ENCODE measurements at places on chromosomes 6 and 20. TPM values are rescaled to one million over a fixed set of nuclear protein-coding genes. Genes with fewer than 3 reads are reported as not detected.

The GSTA3 gene
- total RNA-seq: not detected

The FILIP1 gene
- total RNA-seq: under 0.01 TPM

The TXLNB gene
- 0.52 TPM for total RNA-seq

The MUCL3 gene
- total RNA-seq: not detected

The HAO1 gene
- not detected for total RNA-seq

The ZBTB46 gene
- total RNA-seq: 2.1 TPM

The SASH1 gene
- total RNA-seq: 1.7 TPM

The KCNS1 gene
- not detected for total RNA-seq
